Stimulated activated CD4-positive, alpha-beta T cell treated with anti-CD3 and anti-CD28 coated beads, Interleukin-12 subunit alpha, Interleukin-12 subunit beta, amount 100 ng/mL, for 48 hours (primary cell): ENCODE measurements at places on chromosomes 5 and 9.

DNA sequence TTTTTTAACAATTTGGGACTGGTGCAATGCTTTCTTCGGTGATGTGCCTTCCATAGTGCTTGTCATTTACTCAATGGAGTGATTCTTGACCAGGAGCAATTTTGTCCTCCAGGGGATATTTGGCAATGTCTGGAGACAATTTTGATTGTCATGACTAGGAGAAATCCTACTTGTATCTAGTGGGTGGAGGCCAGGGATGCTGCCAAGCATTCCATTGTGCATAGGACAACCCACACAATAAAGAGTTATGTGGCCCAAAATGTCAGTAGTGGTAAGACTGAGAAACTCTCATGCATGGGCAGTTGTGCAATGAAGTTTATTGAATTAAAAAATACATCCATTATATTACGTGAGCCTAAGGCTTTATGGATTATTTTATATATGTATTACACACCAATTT is 70.5 kb downstream of the FOCAD start:
- no peak for DNase-seq

DNA sequence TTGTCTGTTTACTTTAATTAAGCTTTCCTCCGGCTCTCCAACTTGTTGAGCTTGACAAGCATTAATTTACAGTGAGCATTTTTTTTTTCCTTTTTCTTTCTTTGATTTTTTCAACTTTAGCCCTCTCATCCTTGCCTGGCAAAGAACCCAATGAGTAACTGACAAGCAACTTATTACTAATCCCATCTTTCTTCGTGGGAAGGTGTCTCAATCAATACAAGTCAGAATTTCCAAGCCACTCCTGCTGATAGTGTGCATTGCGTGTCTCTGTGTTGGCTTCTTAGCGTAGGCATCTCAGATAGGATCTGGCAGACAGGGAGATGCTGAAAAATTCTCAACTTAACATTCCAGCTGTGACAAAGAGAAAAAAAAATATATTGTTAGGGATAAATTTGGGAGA is 527.7 kb upstream of the WWC1 start:
- DNase-seq = no peak

DNA sequence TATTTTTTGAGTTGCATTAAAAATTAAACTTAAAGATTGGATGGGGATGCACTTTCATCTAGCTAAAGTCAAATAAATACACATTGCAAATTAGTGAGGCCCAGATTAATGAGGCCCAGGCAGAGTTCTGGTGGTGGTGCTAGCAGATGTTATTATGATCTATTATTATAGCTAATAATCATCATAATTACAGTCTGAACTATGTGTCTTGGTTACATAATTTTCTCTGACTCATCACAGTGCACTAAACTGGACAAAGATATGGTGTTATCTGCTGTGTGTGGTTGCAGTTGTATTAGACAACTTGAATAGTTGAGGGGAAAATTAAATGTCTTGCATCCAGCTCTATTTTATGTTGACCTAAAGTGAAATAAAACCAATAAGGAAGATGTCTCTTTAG is 568.8 kb downstream of the TLR4 start:
- no peak for DNase-seq

GRCh38 chr5:74885170-74885569 is 19.0 kb upstream of the FAM169A start:
- DNase-seq = no peak

DNA sequence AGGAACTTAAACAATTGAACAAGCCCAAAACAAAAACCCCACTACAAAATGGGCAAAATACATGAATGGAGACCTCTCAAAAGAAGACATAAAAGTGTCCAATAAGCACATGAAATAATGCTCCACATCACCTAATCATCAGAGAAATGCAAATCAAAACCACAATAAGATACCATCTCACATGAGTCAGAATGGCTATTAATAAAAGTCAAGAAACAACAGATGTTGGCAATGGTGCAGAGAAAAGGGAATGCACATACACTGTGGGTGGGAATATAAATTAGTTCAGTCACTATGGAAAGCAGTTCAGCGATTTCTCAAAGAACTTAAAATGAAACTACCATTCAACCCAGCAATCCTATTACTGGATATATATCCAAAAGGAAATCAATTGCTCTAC is 337.4 kb upstream of the GRIA1 start:
- no peak for DNase-seq

GRCh38 chr9:123975871-123976270 is 35.7 kb upstream of the LHX2 start:
- DNase-seq = no peak

- peak; percentile 15 for DNase-seq
Measured at GRCh38 chr5:56269216-56269927, 36.2 kb upstream of the ANKRD55 start.

- no peak for DNase-seq
Measured at GRCh38 chr9:14903040-14903439, 7.2 kb downstream of the FREM1 start.

GRCh38 chr9:6567140-6567591 is 78.4 kb downstream of the GLDC start:
- DNase-seq = peak; percentile 13

DNA sequence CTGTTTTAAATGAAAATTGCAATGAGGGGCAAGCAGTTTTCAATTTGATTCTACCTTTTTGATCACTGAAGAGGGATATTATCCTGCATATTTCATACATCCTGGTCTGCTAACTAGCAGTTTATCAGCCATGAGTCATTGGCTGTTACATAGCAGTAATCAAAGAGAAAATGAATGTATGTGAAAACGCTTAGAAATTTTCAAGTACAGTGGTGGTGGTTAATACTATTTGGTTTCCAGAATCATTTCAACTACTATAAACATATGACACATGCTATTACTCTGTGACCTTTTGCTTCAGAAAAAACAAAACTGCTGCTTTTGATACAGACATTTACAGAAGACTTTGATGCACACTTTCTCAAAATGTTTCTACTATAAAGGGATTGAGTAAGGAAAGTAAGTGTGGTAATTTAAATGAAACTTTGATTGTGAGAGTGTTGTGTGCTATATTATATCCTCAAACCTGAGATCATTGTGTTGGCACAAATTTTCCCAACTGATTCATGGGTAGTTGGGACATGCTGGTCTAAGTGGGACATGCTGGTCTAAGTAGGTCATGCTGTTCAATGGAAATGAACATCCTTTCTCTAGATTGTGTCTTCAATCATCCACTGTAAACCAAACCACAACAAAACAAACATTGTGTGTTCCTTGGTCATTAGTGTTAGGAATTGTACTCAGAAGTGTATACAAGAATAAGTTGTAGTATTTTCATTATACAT is 5.1 kb downstream of the RNF14 start:
- DNase-seq = no peak

GRCh38 chr9:112380102-112380824 is at the start of gene HSDL2:
TSS of gene HSDL2 (plus strand) at chr9:112380108. CDS start at chr9:112380164, 56 bp downstream.
- no peak for DNase-seq

DNA sequence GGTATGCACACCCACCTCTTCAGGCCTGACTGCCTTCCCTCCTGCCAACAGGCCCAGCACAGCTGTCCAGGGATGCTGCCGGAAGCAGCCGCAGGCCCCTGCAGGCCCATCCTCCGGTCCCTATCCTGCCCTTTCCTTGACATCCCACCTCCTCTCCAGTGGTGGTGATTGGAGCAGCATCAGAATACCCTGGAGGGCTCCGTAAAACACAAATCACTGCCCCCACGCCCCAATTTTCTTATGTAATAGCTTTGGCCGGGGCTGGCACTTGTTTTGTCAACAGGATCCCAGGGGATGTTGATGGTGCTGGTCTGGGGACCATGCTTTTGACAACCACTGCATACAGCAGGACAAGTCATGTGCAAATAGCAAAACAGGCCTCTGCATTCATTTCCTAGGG is 274.5 kb downstream of the GADD45G start:
- DNase-seq = no peak

DNA sequence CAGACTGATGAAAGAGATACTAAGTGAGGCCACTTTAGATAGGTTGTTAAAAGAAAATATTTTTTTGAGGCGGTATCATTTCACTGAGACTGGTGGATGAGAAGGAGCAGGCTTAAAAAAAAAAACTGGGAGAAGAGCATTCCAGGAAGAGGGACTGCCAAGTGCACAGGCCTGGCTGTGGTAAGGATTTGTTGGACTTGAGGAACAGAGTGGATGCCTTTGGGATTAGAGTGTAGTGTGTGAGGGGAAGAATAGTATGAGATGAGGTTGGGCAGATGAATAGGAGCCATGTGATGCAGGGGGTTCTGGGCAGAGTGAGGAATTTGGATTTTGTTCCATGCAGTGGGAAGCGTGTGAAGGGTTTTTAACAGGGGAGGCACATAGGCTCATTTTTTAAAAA is 57.9 kb downstream of the PBX3 start:
- DNase-seq = no peak

- no peak for DNase-seq
Measured at GRCh38 chr5:58674070-58674469, 91.2 kb downstream of the RAB3C start.

DNA sequence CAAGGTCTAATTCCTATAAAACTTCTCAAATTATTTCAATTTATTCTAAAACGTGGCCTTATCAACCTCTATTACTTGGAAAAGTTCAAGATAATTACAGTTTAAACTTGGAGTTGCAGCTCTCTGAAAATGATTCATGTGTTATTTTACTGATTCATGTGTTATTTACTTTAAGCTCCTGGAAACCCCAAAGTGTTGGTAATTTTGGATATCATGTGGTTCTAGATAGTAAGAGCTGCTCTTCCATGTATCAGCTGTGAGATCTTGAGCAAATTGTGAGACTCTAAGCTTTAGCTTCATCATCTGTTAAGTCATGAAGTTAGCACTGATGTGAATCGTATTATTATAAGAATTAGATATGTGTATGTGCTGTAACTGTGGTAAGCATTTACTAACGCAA is 749.2 kb downstream of the TLE4 start:
- DNase-seq = no peak

DNA sequence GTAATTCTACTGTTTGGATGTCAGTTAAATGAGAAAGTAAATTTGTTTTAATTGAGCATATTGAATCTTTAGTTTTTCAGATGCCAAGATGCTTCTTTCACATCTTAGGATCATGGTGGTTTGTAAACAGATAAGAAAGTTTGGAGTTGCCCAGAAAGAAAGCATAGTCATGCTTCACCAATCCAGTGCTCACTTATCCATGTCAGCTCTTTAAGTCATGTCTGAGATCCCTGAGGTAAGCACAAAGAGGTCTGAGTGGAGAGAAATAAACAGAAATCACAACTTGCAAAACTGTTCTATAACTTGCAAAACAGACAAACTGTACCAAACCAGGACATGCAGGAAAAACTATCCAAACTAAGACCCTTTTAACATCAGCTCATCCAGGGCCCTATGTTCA is 87.7 kb downstream of the OSTF1 start:
- no peak for DNase-seq

DNA sequence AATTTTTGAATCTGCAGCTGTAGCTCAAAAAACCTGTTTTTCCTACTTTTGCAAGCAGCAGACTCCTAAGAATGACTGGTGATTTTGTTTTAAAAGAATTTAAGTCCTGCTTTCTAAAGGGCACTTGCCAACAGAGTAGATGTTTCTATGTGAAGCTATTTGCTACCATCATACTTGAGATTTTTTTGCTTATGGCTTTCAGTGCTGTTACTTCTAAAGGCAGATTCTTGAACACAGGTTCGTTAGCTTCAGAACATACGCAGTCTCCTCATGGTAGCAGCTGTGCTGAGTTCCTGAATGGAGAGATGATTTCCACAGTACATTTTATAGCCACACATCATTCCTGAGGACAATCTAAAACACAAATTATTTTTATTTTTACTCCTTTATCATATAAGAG is 24.4 kb upstream of the ELL2 start:
- DNase-seq = no peak

DNA sequence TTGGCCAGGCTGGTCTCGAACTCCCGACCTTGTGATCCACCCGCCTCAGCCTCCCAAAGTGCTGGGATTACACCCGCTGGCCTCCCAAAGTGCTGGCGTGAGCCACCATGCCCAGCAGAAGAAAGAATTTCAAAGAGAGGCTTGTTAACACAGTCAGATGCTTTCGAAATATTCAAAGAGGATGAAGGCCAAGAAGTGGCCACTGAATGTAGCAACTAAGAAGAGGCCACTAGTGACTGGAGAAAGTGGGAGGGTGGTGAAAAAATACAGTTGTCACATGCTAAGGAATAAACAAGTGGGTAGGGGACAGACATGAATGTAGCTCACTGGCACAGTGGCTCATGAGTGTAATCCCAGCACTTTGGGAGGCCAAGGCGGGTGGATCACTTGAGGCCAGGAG is 13.0 kb upstream of the TPM2 start:
- no peak for DNase-seq

- no peak for DNase-seq
Measured at GRCh38 chr5:15209053-15209762, 290.8 kb upstream of the FBXL7 start.

GRCh38 chr9:81737871-81738507 is 48.6 kb upstream of the TLE1 start:
- no peak for DNase-seq

GRCh38 chr5:179923436-179923835 is 15.7 kb upstream of the TBC1D9B start:
- DNase-seq = no peak

DNA sequence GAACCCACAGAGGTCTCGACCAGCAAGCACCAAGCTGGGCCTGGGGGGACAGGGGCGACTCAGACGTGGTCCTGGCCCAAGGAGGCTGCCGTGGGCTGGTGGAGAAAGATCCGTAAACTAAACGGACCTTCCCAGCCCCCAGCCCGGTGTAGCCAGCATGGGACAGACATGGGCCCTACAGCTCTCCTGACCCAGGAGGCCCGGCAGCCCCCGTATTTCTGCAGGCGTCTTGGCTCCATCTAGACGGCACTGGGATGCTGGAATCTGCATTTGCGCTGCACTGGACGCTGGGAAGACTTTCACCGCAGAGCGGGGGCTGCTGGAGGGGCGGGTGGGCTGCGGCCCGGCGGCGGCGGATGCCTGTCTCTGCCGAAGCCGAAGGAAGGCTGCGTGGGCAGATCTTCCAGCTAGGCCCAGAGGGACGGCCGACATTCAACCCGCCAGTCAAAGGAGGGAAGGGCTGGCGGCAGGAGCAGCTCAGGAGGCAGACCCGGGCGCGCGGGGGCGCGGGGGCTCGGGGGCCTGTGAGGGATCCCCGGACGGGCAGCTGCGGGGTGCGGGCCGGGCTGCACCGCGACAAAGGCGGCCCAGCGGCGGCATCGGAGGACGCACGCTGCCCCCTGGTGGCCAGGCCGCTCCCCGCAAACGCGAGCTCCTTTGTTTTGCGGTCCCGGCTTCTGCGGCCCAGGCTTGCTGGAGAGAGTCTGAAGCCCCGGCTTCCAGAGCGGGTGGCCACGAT is 266.2 kb downstream of the NSG2 start:
- DNase-seq = peak; percentile 56

DNA sequence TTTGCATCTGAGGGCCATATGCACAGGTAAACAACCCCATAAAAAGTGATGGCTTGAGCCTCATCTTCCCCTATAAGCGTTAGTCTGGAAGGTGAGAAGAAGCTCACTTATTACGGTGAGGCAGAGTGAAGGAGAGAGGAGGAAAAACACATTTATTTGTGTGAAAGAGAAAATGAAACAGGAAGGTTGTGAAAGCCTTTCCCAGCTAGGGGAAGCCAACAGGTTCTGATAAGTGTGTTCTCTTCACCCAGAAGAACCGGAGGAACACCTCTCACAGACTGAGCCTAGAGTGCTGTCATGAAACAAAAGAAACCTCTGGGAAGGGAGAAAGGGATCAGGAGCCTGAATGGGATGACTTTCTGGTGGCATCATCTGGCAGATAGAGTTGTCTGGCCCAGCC is 192.5 kb downstream of the PTTG1 start:
- no peak for DNase-seq

- no peak for DNase-seq
Measured at GRCh38 chr9:37988041-37988440, 81.0 kb downstream of the SHB start.

GRCh38 chr9:130927995-130928900 is 10.8 kb downstream of the FIBCD1 start:
- DNase-seq = no peak

- no peak for DNase-seq
Measured at GRCh38 chr5:122978068-122978467, 58.5 kb downstream of the PPIC start.
